ENCODE measurements at places on chromosomes 2 and 18.

GRCh38 chr2:3644891-3645605 lies 13.0 kb upstream of the ALLC start:
- DNase-seq: no peak

- no peak for DNase-seq
These were observed 278.7 kb upstream of the ZNF521 start for GRCh38 chr18:25630682-25631081.

DNA sequence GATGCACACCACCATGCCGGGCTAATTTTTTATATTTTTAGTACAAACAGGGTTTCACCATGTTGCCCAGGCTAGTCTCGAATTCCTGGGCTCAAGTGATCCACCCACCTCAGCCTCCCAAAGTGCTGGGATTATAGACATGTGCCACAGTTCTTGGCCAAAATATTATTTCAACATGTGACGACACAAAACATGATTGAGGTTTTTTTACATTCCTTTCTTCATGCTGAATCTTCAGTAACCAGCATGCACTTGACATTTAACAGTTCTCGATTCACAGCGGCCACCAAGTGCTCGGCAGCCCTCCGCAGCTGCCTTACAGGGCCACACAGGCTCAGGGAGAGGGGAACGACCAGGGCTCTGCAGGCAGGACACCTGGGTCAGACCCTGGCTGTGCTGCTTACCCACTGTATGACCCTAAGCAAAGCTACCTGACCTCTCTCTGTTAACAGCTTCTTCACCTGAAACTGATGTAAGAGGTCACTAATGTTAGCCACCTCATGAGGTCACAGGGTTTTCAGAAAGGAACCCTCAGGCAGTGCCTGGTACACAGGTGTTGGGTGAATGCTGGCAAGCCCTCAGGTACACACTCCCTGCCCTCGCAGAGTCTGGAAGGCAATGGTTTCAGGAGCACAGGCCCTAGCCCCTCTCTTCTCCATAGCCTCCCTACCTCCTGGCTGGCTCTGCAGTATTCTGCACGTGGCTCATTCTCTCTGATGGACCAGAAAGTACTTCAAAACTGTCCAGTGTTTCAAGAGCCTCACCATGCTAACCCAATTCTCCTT lies 25.7 kb downstream of the TUBB6 start:
- DNase-seq: no peak

GRCh38 chr2:166487171-166487570 lies 6.9 kb downstream of the SCN7A start:
- DNase-seq: no peak

GRCh38 chr2:97914691-97915213 lies 81.0 kb downstream of the TMEM131 start:
- no peak for DNase-seq

Measured in NCI-H69 (cell line).